Activated T-cell treated with anti-CD3 and anti-CD28 coated beads for 24 hours (primary cell): ENCODE measurements at places on chromosomes 3 and 15.

DNA sequence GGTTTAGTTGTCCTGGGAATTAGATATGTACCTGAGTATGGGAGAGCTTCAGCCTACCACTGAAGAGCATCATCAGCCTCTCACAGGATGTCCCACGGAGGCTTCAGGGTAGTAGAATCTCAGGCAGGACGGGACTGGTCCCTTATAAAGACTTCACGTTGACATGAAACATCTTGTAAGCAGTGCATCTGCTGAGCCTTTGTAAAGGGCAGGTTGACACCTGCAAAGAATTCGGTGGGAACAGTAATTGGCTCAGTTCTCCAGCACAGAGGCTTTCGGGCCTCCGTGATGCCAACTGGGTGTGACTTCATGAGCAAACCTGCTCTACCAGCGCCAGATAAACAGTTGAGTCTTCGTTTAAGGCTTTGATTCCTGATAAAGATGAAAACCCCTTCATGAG, 26.9 kb upstream of the AVEN start:
- no peak for DNase-seq

DNA sequence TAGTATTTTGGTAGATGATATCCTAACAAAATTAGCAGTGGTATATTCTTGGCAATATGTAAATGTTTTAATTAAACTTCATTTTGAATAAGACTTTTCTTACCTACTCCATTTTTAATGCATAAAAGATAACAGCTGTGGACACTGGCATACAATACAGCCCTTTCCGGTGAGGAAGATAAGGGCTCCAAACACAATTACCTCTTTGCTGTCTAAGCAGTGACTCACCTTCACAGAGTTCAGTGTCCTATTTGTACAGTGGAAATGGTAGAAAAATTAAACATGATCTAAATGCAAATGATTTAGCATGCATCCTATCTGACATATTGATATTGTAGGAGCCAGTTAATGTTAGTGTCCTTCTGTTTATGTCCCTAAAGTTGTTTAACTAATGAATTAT, 969.4 kb downstream of the PLOD2 start:
- no peak for DNase-seq

GRCh38 chr3:49165771-49166751, at the start of gene CCDC71:
TSS of gene CCDC71 (minus strand) at chr3:49166331. CDS start at chr3:49164208, 2,123 bp downstream.
- DNase-seq, result peak; percentile 73

GRCh38 chr3:112894258-112894657, 47.6 kb upstream of the CD200R1L start:
- no peak for DNase-seq

- no peak for DNase-seq
Measured at GRCh38 chr15:72784456-72784876, 908 bp upstream of the ADPGK start.

DNA sequence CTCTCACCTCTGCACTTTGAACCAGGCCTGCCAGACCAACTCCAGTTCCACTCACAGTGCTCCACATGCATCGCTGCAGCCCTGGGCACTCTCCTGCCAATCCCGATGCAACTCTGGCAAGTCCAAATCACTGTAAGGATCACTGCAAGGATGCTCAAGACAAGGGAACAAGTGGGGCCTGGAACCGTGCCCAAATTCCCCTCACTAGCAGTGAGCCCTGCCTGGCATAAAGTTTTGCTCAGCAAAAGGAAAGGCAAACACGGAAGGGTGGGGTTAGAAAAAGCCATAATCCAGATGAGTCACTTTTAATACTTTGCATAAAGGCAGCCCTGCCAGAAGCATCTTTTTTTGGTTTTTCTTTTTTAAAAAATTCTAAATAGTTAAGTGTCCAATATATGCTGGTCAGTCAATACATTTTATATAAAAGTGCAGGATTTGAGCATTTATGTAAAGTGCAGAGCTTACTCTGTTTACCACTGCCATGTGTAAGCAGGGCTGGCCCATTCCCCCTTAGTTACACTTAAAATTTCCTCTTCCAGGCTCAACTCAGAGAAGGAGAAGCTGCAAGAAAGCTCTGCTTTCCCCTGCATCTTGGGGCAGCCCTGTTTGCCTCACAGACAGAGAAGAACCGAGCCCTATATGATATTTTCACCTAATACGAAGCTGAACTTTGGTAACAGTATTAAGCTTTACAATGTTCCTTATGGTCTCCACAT, 102.2 kb downstream of the CD47 start:
- no peak for DNase-seq

- no peak for DNase-seq
Measured at GRCh38 chr15:44813231-44813630, 76.9 kb downstream of the TRIM69 start.

DNA sequence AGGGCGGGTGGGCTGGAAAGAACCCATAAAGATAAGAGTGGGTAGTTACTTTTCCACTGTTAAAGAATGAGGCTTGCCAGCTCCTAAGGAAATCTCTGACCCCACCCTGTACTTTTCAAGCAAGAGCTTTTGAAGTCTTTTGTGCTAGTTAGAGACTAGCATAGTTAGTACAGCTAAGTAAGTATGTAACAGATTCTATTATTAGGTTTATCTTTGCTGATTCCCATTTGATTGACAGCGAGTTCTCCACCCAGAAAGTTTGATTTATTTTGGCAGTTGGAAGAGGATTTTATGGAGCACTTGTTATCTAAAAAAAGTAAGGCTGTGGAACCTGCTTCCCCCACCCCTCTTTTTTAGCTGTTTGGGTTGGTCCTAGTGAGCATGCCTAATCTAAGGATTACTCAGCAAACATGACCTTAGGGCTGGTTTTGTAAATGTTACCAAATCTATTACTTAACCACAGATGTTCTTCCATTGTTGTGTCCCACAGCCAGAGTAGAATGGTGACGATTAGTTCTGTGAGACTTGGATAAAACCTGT, 57.6 kb downstream of the FNDC3B start:
- DNase-seq, result no peak

- no peak for DNase-seq
Measured at GRCh38 chr3:122183521-122183892, at the start of gene CASR. TSS of gene CASR (plus strand) at chr3:122183668. CDS start at chr3:122254190, 70,522 bp downstream.

- no peak for DNase-seq
Measured at GRCh38 chr3:188817935-188818269, 353.9 kb upstream of the TPRG1 start.

- DNase-seq, result no peak
Measured at GRCh38 chr3:166484470-166484869, 647.2 kb upstream of the BCHE start.

DNA sequence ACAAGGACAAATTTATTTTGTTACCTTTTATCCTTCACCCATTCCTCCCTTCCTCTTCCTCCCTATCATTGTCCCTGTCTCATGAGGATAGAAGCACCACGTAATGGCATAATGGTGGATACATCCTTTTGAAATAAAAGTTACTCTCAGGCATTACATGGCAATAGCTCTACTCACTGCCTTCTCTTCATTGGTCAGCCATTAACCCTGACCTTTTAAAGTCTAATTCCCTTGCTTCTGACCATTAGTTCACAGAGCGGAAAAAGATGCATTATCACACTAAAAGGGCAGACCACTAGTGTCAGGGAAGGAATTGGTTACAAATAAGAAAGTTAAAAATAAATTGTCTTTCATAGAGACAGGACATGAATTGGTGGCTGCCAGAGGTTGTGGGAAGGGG, 54.6 kb upstream of the EIF1B start:
- DNase-seq, result no peak

GRCh38 chr3:74124782-74125181, 489.7 kb downstream of the CNTN3 start:
- no peak for DNase-seq

DNA sequence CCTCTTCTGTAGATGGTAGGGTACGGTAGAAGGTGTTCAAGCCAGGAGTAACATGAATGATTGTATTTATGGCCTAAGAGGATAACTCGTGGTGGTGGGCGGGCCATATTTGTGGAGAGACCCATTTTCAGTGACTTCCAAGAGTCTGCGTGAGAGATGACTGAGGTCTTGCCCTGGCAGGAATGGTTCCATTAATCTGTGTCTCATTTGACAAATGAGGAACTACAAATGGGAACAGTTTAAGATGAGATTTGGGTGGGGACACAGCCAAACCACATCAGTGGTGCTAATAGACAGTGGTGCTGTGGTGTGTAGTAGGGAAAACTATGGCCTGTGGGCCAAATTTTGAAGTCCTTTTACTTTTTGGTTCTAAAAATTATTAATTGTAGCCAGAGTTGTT, 47.1 kb downstream of the FLNB start:
- DNase-seq, result no peak

GRCh38 chr3:188518416-188518815, 364.5 kb downstream of the LPP start:
- no peak for DNase-seq

DNA sequence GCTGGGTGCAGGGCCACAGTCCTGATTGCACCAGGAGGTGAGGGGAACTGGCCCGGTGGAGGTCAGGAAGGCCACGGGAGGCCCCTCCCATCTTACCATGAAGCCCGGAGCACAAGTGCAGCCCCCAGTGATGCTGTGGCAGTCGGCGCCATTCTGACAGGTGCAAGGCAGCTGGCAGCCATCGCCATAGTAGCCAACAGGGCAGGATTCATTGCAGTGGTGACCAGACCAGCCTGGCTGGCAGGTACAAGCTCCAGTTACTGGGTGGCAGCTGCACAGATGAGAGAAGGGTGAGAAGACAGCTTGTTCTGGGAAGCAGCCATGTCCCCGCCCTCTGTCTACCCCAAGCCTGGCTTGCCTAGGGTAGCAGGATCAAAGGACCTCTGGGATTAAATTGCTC, 88.2 kb downstream of the RAB11A start:
- no peak for DNase-seq

GRCh38 chr3:25036633-25037032, 391.4 kb upstream of the RARB start:
- DNase-seq, result no peak

GRCh38 chr15:94493176-94493575, 261.8 kb downstream of the MCTP2 start:
- no peak for DNase-seq

- DNase-seq, result no peak
Measured at GRCh38 chr3:103048068-103048722, 613.4 kb downstream of the ZPLD1 start.

- no peak for DNase-seq
Measured at GRCh38 chr3:23481616-23482278, 278.6 kb downstream of the UBE2E2 start.

GRCh38 chr3:177589911-177590381, 392.7 kb upstream of the TBL1XR1 start:
- DNase-seq, result no peak

DNA sequence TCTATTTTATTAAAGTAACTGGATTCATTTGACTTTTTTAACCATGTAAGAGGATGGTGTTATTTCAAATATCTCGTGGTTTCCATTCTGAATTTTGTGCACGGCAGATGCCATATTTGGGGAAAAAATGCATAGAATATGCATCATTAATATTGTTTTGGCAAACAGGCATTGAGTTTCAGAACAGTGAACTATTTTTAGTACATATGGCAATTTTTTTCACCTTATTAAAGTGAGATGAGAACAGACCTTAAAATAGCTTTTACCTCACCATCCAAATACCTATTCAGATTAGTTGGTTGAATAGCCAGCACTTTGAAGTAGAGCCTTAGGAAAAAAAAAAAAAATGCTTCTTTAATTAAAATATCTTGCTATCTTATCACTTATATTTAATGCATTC, 117.3 kb upstream of the FLNB start:
- DNase-seq, result no peak

- no peak for DNase-seq
Measured at GRCh38 chr3:114128231-114128630, 50.6 kb downstream of the DRD3 start.

DNA sequence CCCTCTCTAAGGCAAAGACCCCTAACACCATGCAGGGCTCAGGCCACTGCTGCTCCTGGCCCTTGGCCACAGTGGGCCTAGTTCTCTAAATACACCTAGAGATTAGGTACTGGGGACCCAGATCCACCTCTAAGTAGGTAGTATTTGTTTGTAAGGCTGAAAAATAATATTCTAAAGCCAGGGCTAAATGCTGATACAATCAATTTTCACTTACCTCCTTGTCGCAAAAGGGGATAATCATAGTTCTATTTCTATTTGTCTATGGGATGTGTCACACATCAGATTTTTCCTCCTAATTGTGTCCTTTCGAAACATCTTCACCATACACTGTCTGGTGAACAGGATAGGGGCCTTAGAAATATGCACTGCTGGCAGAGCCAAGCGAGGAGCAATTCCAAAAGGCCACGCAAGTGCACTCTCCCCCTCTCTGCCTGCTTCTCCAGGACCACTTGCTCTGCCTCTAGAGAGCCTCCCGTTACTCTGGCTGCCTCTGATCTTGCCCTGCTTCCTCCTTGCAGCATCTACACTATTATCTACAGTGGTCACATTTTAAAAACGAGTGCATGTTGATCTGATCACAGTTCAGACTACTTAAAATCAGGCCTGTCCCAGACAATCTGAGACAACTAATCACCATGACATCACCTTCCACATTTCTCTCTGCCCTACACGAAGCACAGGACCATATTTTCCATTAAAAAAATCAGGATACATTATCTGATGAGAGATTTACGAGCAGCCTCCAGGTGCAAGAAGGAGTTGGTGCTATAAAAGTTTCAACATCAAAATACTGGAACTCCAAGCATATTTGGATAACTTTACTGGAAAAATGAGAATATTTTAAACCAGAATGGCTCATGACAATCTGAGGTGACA, 115.4 kb downstream of the MYLK start:
- no peak for DNase-seq

GRCh38 chr3:9932843-9933560, 632 bp upstream of the CRELD1 start:
- peak; percentile 81 for DNase-seq

DNA sequence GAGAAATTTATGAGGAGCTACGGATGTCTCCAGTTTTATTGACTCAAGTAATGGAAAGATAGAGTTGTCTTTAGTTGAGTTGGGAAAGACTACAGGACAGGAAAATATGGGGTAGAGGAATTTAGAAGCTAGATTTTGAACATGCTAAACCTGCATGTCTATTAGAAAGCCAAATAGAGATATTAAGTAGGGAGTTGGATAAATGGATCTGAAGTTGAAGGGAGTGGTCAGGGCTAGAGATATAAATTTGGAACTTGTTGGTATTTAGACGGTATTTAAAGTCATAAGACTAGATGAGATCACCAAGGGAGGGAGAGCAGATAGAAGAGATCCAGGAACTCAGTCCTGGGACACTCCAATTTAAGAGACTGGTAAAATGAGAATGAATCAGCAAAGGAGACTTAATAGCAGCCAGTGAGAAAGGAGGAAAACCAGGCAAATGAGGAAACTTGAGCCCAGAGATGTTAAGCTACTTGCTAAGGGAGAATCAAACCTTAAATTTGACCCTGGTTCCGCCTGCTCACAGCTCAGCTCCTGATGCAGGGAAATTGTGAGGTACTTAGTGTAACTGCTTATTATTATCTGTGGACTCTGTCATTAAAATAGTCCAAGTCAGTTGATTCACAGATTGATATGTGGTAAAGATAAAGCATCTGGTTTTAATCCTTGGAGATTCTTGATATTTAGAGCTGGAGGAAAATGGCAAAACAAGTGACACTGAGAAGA, 35.8 kb downstream of the ABI3BP start:
- no peak for DNase-seq

- DNase-seq, result no peak
Measured at GRCh38 chr3:188646592-188646991, 492.6 kb downstream of the LPP start.
